ENCODE measurements at places on chromosomes 2 and 18. TPM values are rescaled to one million over a fixed set of nuclear protein-coding genes. Genes with fewer than 3 reads are reported as not detected.

TNFAIP6 gene
- 0.32 TPM for total RNA-seq

SLC9A2 gene
- total RNA-seq = 7.1 TPM

CXCR2 gene
- total RNA-seq = 1.3 TPM

IL1RN gene
- total RNA-seq = 2.0 TPM

NR4A2 gene
- 0.86 TPM for total RNA-seq

CLHC1 gene
- total RNA-seq = 3.7 TPM

ECEL1 gene
- total RNA-seq = 1.0 TPM

PRSS56 gene
- total RNA-seq = 5.0 TPM

LOXHD1 gene
- 0.11 TPM for total RNA-seq

LBH gene
- total RNA-seq = 14.3 TPM

CNRIP1 gene
- 11.7 TPM for total RNA-seq

DNA sequence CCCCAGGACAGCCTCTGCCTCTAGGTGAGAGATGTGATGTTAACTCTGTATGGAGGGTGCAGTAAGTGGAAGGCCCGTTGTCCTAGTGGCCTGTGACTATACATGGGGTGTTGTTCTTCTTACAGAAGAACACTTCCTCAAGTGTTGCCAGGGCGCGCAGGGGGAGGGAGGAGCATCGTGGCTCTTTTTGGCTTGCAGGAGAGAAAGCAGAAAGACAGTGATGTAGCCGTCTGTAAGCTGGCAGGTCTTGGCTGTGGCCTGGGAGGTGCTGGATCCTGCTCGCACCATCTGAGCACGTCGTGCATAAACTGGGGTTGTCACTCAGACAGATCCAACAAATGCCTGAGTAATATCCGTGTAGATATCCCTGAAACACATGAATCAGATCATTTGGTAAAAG, 44.3 kb downstream of the ZNF236 start:
- DNase-seq = no peak

- DNase-seq = no peak
Observed at GRCh38 chr18:77651441-77651840, 401.8 kb downstream of the GALR1 start.

DNA sequence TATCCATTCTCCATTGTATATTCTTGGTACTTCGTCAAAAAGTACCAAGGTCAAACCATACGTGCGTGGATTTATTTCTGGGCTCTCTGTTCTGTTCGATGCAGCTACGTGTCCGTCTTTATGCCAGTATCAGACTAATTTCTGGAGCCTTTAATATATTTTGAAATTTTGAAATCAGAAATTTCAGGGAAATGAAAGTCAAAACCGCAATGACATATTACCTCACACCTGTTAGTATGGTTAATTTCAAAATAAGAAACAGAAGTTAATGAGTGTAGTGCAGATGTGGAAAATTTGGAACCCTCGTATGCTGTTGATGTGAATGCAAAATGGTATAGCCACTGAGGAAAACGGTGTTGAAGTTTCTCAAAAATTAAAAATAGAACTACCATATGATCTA, 156.1 kb upstream of the TRIB2 start:
- no peak for DNase-seq

DNA sequence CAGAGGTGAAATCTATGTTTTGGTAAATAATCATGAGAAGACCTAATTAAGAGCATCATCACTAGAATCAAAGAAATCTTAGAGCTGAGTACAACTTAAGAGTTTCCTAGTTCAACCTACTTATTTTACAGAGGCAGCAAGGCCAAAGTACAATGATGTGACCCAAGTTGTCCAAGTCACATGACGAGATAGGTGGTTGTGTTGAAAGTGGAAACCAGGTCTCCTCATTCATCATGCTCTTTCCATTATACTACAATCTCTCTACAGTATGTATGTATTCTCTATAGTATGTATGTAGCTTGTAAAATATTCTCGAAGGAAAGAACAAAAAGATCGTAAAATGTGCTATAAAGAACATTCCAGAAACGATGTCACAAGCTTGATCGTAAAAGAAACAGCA, 895.0 kb upstream of the FSHR start:
- DNase-seq = no peak

- no peak for DNase-seq
Observed at GRCh38 chr2:120294008-120294340, 41.3 kb downstream of the RALB start.

GRCh38 chr2:189402932-189403331, 38.3 kb upstream of the WDR75 start:
- DNase-seq = no peak

DNA sequence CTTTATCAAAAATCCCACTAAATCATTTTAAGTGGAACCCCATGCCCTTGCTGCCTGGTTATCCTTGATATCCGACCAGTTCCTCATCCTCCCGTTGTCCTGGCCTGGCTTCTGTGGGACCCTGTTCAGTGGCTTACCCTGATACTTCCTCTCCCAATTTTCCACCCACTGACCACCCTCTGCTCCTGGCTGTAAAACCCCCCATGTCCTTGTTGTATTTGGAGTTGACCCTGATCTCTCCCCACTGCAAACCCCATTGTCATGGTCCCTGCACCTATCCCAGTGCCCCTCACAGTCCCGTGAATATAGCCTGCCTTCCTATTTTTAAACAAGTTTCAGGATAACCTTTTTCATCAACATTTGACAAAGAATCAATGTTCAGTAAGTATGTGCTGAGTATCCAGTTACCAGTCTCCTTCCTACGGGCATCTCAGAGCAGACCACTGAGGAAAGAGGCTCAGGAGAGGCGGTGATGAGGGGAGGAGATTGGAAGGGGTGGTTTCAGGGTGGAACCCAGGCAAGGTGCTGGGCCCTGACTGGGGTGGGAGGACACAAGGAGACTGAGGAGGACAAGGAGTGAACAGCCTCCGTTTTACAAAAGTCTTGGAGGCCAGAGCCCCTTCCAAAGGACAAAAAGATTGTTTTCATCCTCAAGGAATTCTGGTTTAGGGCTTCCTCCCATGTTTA, 131.8 kb downstream of the PXDN start:
- no peak for DNase-seq

DNA sequence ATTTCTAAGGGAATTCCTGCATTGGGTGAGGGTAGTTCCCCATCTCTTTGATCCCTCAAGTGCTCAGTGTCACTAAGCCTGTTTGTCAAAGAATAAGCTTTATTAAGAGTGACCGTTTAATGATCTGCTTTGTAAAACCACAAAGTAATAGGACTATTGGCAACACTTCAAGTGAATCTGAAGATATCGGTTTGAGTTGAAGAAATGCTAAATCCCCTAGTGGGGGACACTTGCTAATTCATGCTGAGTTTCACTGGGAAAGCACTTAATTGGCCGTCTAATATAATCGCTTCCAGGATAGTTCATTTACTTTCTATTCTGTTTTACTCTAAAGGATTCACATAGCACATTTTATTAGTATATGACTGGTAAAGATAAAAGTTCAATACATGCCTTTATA, 54.4 kb downstream of the DTNA start:
- DNase-seq = no peak

- DNase-seq = no peak
Observed at GRCh38 chr2:122034777-122035176, 279.3 kb downstream of the TSN start.

GRCh38 chr18:44729631-44730101, 49.0 kb downstream of the SETBP1 start:
- no peak for DNase-seq

- DNase-seq = peak; percentile 90
Observed at GRCh38 chr2:128736689-128737545, 418.2 kb upstream of the HS6ST1 start.

- DNase-seq = no peak
Observed at GRCh38 chr2:20836521-20836920, 13.6 kb upstream of the LDAH start.

DNA sequence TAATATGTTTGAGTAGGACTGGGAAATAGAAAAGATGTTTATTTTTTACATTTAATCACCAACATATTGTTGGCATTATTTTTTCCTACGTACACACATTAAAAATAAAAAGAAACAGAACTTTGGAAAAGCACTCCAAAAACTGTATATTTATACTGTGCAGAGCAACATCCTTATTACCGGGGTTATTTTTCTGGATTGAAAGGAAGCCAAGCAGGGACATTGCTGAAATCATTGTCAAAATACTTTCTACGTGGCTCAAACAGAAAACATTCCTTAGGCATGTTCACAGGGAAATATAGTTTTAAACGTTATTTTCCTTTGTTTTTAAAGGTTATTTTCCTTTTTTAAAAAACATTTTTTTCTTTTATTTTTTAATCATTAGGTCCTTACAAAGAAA, 315.0 kb upstream of the SMIM21 start:
- DNase-seq = no peak

DNA sequence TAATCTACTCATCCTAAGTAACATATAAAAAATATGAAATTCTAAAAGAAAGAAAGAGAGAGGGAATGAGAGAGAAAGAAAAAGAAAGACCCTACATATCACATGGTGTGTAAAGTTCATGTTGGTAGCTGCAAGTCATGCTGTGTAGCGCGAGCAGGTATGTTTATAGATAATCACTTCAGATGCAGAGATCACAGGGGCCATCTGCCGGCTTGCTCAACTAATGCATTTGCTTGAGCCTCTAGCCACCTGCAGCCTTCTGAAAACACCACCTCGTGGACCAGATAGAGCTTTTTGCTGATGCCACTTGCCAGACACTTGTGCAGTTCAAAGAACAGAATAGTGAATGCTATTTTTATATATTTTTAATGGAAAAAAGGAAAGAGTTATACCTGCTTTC, 37.6 kb downstream of the CDH7 start:
- DNase-seq = no peak

GRCh38 chr18:78582898-78583738, 396.5 kb upstream of the SALL3 start:
- no peak for DNase-seq

DNA sequence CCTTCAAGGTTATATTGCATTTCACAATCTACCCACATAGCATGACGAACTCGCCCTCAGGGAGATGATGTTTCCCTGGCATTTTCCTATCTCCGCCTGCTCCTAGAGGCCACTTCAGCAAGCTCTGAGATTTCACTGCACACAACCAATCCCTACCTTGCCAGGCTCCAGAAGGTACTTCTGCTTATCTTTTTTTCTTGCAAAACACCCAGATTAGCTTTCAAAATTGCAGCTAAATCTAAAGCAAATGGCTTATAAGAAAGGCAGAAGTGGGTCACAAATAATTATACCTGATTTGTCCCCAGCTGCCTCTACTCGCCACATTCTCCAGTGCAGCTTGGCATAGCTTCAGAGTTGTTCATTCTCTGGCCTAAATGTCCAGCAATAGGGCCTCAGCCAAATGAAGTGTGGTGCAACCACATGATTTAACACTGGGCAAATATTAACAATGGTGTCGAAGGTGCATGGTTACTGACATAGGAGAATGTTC, 32.4 kb upstream of the MRPL19 start:
- DNase-seq = no peak

DNA sequence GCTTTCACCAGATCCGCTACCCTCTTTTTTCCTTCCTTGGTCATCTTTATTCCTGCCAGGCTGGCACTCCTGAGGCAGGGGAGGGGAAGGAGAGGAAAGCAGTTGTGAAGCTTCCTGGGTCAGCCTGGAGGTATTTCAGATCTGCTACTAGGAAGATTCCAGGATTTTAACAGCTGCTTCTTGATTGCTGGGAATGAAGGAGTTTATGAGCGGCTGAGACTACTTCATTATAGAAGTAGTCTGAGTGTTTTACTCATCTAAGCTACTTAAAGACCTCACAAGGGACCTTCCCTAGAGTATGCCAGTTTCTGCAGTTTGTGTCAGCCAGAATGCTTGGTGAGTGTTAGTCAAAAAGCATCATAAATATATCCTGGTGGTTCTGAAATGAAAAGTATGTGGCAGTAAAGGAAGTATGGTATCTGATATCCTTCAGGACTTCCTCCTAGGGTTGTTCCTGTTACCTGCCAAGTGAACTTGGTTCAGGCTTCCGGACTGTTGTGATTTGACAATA, 1.9 kb downstream of the TANC1 start:
- no peak for DNase-seq

DNA sequence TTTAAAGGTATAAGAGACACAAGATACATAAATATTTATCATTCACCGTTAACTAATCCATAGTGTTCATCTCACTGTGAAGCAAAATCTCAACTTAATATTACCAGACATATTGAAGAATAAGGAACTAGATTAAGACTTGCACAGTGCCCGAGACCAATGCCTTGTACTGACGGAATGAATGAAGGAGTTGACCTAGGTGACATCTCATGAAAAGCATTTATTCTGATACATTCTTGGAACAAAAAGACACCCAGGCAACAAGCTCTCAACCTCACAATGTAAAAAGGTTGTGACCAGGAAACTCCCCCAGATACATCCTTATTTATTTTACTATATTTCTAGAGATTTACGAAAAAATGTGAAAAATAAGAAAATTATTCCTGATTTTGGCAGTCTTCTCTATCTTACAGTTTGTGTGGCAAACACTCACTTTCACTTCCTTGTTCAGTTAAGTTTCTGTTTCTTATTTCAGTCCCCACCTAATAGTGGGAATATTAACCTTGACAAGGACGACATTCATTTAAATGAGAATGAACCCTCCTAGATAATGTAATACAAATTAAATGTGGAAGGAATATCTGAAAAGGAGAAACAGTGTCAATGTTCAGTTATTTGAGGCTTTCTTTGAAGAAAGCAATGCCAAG, 28.4 kb downstream of the M1AP start:
- no peak for DNase-seq

DNA sequence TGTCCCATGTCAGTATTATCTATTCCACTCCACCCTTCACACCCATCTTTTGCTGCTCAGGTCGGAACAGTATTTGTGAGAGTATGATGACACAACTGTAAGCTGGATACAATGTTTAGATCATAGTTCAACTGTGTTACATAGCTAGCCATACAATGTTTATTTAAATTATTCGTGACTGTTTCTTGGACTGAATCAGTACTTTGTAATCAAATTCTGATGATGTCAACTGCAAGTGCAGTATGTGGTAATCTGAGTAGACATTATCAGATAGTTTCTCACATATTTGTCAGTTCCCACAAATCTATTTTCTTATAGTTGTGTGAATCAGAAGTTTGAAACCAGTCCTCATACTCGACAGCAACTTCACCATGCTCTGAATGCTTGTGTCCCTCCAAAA, 177.6 kb downstream of the ZNF407 start:
- DNase-seq = no peak

DNA sequence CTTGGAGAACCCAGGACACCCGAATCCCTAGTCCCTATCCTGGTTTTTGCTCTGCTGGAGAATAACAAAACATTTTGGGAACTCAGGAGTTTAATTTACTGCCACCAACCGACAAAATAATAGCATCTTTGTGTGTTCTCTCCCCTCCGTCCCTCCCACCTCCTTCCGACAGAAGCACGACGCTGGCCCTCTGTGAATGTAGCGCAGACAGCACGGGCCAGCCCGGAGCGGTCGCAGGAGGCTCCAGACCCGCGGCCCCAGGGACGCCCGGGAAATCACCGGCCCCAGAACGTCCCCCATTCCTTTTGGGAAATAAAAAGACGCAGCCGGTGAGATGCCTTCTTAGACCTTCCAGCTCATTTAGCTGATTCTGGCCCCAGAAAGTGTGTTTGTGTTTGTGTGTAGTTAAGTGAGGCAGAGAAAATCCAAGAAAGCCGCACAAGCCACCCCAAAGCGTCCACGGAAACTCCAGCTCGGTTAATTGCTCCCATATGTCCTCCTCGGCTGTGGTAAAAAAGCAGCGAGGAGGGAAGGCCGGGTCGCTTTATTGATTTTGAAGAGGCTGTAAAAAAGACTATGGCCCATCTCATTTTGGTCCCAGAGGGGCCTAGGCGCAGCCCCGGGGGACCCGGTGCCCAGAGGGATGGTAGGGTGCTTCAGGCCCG, 577 bp upstream of the TANC1 start:
- DNase-seq = peak; percentile 56

- no peak for DNase-seq
Observed at GRCh38 chr2:211144078-211144477, 587.7 kb downstream of the CPS1 start.
